ENCODE measurements at places on chromosomes 13 and 19.

DNA sequence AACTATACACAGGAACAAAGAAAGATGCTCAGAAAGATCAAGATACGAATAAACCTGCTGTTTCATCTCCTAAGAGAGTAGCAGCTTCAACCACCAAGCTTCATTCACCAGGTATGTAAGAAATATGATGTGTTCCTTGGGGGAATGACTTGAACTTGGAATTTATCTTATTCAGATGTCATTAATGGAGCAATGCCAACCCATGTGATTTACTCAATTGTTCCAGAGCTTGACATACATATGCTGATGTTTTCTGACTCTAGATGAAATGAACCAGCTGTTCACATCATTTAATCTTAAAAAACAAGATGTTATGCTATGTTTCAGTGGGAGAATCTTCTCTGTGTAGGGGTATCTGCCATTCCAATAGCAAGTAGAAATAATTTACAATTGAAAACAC, 270.9 kb downstream of the SLC7A1 start:
- DNase-seq, result no peak

GRCh38 chr19:13033244-13033643, 38.0 kb downstream of the NFIX start:
- DNase-seq, result no peak

GRCh38 chr19:14971474-14971873, 8.2 kb downstream of the SLC1A6 start:
- no peak for DNase-seq

- DNase-seq, result no peak
These were observed 918.8 kb downstream of the SLITRK1 start for GRCh38 chr13:82963226-82964099.

GRCh38 chr19:48171710-48172109, 1.2 kb downstream of the ZSWIM9 start:
- DNase-seq, result no peak

DNA sequence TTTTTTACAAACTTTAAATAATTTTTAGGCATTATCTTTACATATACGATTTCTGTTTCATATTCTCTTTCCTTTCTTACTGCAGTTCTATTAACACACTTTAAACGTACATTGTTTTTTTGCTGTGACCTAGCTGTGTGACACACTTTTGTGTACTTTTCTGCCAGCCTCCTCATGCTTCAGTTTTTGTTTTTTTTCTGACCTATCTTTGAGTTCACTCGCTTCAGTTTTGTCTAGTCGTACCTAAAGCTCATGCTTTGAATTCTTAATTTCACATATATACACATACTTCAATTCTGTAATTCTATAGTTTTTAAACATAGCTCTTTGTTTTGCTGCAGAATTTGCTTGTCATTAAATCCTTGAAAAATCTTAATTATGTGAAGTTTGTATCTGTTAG, 150.4 kb downstream of the PDS5B start:
- DNase-seq, result no peak

- DNase-seq, result no peak
These were observed 14.3 kb downstream of the IGSF23 start for GRCh38 chr19:44627631-44628030.

DNA sequence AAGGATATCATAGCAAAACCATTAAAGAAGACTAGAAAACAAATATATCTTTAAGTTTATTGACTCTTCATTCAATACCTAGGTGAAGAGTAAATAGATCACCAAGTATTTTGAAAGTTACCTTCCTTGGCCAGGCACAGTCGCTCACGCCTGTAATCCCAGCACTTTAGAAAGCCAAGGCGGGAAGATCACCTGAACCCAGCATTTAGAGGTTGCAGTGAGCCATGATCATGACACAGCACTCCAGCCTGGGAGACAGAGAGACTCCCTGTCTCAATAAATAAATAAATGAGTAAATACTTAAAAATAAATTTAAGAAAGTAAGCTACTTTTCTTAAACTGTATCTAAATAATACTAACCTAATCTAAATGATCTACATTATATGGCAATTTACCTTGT, 8.9 kb upstream of the WBP4 start:
- DNase-seq, result no peak

GRCh38 chr13:86830046-86830445, 841.1 kb upstream of the SLITRK5 start:
- no peak for DNase-seq
